Iris pigment epithelial cell (primary cell): ENCODE measurements at places on chromosomes 2 and 18.

DNA sequence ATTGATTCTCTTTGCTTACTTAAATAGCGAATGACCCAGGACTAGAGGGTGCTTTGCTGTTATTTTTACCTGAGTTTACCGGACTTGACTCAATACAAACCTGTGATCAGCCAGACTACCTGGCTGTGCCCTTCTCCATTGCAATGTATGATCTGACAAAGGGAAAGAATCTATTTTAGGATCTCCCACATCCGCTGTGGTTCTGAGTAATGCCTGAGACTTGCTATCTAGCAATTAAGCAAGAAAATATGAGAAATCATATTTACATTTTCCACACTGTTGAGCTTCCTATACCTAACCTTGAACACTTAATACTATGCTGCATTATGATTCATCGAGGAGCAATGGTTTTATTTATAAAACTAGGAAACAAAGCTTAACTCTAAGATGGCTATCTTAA, 215.2 kb downstream of the RAD51AP2 start:
- peak; percentile 93 for DNase-seq

GRCh38 chr18:5969989-5970403, 74.7 kb upstream of the TMEM200C start:
- DNase-seq: no peak

GRCh38 chr2:206670531-206671319, 28.4 kb downstream of the FAM237A start:
- no peak for DNase-seq

GRCh38 chr2:101864426-101864825, 127.3 kb upstream of the IL1R2 start:
- no peak for DNase-seq

GRCh38 chr2:189982780-189983394, 79.6 kb downstream of the MSTN start:
- peak; percentile 1 for DNase-seq

DNA sequence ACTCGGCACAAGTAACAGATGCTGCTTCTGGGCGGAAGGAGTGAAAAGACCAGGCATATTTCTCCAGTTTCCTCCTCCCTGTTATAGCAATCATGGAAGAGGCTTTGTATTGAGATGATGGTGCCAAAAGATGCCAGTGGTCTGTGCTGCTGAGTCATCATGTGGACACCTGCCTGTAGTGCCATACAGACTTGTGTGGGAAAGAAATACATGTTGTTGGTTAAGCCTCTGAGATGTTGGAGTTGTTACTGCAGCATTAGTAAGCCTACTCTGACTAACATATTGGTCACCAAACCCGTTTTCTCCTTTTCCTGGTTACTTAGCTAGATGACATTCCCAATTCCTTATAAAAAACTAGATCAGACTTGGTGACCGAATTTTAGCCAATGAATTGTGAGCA, 356.9 kb downstream of the ZNF521 start:
- peak; percentile 8 for DNase-seq

DNA sequence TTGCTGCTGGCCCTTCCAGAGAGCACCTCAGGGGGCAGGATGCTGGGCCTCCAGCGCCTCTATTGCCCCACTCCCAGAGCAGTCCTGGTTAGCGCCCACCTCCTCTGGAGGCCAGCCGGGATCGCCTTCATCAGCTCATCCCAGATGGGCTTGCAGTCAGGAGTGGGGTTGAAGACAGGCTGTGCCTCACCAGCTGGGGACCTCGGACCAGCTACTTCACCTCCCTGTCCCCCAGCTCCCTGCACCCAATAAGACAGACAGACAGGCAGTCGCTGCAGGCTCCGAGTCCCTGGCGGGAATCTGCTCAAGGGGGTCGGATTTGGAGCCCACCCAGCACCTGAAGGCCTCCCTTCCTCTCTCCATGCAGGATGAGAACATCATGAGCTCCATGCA, 18.9 kb upstream of the FAHD2A start:
- no peak for DNase-seq

- DNase-seq: no peak
These were observed 9.4 kb downstream of the CRACDL start for GRCh38 chr2:98926601-98927000.

DNA sequence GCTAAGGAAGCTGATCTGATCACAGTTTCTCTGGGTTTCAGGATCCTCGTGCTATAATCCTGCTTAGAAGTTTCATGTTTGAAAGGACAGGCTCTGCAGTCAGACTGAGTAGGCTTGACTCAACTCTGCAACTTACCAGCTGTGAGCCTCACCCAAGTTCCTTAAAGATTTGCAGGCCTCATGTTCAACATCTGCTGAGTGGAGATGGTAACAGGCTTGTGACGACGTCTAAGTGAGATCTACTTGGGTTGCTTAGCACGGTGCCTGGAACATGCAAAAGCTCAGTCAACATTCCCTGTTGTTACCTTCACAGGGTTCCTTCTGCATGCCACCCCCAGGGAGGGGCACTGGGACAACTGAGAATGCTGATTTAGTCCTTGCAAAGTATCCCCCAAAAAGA, 164.2 kb downstream of the C1D start:
- no peak for DNase-seq

- no peak for DNase-seq
These were observed 3.7 kb upstream of the KIF1A start for GRCh38 chr2:240823449-240824336.

- peak; percentile 65 for DNase-seq
These were observed 110.2 kb upstream of the TRIB2 start for GRCh38 chr2:12606472-12607000.

DNA sequence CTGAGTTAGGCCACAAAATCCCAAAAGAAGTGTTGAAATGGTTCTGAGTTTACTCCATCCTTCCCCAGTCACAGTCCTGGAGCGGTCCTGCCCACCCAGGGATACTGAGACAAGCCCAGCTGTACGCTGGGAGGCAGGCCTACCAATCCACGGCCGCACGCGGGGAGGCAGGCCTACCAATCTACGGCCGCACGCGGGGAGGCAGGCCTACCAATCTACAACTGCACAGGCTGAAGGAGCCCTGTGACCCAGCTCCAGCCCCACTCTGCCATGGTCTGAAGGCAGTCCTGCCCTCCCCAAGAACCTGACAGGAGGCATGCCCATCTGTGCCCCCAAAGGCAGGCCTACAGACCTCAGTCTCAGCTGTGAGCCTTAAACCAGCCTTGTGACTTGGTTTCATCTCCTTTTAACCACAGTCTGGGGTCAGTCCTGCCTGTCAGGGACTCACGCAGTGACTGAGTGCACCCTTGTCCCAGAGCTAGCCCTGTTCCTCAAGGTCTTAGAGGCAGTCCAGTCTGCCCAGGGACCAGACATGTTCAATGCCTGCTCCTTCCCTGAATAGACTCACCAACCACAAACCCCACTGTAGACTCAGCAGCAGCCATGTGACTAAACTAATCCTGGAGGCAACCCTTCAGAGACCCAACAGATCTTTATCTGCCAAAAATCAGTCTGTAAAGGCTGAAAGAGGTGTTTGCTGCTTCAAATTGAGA, 36.8 kb downstream of the GPC1 start:
- no peak for DNase-seq

- no peak for DNase-seq
These were observed 566.4 kb downstream of the TNS1 start for GRCh38 chr2:217436386-217436785.

GRCh38 chr2:47309472-47309951, 93.4 kb upstream of the MSH2 start:
- no peak for DNase-seq

DNA sequence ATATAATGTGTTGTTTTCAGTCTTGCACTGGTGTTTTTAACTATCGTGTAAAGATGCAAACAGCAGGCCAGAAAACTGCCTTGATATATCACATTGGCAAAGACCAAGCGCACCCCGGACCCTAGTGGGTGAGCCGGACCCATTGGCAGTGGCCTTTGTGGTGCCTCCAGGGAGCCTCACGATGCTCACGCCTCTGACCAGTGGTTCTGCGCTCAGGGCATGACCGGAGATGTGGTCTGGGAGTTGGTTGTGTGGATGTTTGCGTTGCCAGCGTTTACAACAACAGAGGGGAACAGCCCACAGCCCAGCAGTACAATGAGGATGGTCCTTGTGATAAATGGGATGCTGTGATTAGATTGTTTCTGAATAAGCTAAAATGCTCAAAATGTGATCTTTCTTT, 32.6 kb downstream of the NFATC1 start:
- no peak for DNase-seq

DNA sequence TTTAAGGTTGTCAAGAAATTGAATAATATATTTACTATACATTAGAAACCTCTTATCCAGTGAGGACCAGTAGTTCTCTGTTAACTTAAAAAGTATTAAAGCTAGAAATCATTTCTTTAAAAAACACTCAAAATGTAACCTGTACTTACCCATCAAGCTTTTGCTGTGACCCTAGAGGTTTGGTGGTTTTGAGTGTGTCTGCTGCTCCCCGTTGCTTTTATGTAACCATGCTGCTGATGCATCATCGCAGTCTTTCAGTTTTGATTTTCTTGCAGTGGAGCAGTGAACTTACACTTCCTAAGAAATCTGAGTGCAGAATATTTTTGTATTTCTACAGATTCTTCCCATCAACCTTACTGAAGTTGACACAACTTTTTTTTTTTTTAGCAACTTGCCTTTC, 34.2 kb downstream of the MRPS9 start:
- peak; percentile 9 for DNase-seq

GRCh38 chr18:28412521-28412920, 235.6 kb upstream of the CDH2 start:
- DNase-seq: peak; percentile 17

DNA sequence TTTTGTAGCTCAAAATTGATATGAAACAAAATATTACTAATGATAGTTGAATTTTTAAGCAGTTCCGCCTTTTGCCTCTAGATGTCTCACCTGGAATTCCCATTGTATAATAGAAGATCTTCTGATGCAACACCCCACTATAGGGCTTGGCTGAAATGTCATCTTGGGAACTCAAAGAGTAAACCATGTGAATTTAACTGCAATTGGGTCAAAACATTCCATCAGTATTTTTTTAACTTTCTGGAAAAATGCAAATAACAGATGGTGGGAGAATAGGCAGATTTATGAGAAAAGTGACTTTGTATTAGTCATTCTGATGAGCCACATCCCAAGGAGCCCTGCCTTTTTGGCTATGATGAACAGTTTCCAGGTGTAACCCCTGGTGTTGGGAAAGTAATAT, 489.9 kb downstream of the NYAP2 start:
- peak; percentile 77 for DNase-seq

DNA sequence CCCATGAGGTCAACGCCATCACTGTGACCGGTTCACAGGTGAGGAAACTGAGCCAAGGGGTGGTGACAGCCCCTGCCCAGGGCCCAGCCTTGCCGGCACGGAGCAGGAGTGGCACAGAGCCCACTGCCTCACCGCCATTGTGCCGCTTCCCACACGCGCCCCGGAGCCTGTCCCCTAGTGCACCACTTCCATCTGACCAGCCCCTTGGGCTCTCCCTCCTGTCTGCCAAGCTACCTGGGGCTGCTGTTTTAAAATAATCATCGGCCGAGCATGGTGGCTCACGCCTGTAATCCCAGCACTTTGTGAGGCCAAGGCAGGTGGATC, 49.7 kb upstream of the GLI2 start:
- no peak for DNase-seq

GRCh38 chr18:1464444-1465217, 560.0 kb downstream of the ADCYAP1 start:
- no peak for DNase-seq

DNA sequence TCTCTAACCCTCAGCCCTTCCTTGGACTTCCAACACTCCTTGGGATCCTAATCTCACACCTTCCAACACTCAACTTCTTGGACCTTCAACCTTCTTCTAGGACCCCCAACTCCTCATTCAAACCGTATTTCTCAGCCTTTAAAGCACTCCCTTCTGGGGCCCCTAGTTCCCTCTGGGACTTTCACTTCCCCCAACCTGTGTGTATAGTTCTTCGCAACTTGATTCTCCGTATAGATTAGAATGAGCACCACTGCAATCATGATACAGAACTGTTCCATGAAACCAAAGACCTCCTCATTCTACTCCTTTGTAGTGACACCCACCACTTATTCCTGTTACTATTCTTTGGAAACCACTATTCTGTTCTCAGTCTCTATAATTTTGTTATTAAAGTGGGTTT, 62.0 kb upstream of the NFU1 start:
- DNase-seq: no peak

DNA sequence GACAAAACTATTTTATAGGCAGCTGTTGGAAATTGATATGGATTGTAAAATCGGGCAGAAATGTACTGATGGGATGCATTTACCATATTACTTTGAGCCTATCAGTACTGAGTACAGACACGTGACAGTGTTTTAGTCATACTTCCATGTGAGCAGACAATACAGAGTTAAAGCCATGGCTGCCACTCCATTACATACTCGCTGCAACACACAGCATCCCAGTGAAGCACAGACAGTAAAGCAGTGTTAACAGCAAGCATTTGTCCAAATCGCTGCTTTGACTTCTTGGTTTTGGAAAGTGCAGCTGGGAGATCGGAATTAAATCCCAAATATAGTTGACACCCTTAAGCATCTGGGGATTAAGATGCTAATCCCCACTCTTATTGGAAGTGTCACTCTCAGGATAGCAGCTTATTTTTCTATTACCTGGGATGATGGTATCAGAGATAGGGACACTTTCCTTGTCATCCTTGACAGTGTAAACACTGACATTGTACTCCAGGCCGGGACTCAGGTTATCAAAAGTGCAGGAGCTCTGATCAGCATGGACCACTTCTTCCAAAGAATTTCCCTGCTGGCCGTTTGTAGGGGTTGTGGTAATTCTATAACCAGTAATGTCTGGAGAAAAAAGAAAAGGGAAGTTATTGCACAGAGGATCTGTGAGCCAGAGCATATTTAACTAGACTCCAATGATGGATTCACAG, 41.6 kb downstream of the FN1 start:
- DNase-seq: no peak

- no peak for DNase-seq
These were observed 309.5 kb downstream of the EPHA4 start for GRCh38 chr2:221262651-221263050.

DNA sequence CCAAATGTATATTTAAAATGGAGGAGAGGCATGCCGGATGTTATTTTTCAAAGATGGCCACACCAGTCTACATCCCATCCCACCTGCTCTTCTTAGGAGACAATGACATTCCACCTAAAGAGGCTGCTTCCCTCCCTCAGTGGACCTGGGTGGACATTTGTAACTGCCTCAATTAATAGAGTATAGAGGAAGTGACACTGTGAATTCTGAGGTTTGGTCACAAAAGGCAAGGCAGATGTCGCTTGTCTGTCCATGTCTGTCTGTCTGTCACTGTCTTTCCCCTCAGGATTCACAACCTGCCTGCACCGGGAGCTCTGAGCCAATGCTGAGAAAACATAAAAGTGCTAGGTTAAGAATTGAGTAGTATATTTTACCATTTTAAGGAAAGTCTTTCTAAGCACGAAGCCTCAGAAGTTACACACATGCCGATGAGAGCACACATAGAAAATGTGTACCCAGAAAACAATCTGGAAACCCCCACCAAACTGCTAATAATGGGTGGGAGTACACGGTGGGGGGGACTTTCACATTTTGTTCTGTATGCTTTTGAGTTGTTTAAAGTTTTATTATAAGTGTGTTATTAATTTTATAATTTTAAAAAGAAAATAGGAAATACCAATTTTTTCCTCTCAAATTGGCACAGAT, 21.0 kb downstream of the MIB1 start:
- DNase-seq: no peak

- DNase-seq: no peak
These were observed 230.2 kb downstream of the ANKRD30B start for GRCh38 chr18:14978191-14978590.
